ENCODE measurements at places on chromosomes 4 and X. TPM values are rescaled to one million over a fixed set of nuclear protein-coding genes. Genes with fewer than 3 reads are reported as not detected.

GRCh38 chrX:111376897-111377578 is 35.0 kb downstream of the DCX start:
- no peaks in the 10 kb centered on the region for H3K27me3 ChIP-seq
- no peak overlapping the region for H3K27ac ChIP-seq
- no peaks in the 10 kb centered on the region for H3K4me1 ChIP-seq
- no peak overlapping the region for H3K4me3 ChIP-seq
- no peak for DNase-seq
- H3K36me3 ChIP-seq: no peaks in the 10 kb centered on the region

DNA sequence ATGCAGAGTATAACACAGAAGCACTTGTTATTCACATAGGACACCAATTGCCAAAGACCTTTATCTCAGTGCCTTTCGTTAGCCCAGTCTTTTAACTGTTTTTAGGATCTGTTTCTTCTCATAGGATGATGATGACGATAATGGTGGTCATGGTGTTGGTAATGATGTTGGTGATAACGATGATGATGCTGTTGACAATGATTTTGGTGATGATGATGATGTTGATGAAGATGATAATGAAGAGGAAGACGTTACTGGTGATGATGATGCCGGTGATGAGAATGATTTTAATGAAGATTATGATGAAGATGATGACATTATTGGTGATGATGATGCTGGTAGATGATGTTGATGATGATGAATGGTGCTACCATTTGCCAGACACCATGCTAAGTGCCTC is 29.8 kb downstream of the LDB2 start:
- H3K27me3 ChIP-seq: no peaks in the 10 kb centered on the region
- no peaks in the 10 kb centered on the region for H3K36me3 ChIP-seq
- H3K27ac ChIP-seq: no peak overlapping the region
- DNase-seq: no peak
- H3K4me1 ChIP-seq: no peaks in the 10 kb centered on the region
- no peak overlapping the region for H3K4me3 ChIP-seq

DNA sequence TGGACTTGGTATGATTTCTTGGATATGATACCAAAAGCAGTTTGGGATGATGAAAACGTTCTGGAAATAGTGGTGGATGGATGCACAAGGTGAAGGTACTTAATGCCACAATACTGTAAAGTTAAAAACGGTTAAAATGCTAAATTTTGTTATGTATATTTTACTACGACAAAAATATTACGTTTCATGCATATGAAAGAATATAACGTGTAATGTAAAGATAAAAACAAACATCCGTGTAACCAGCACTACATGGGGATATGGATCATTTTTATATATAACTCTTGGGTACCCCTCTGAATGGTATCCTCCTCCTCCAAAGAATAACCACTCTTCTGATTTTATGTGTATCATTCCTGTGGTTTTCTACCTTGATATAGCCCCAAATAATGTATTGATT is 862 bp upstream of the CENPU start:
- H3K4me3 ChIP-seq: peak overlapping the region; percentile 81
- no peak overlapping the region for H3K27ac ChIP-seq
- peaks cover 11% of the 10 kb centered on the region for H3K4me1 ChIP-seq
- H3K27me3 ChIP-seq: no peaks in the 10 kb centered on the region
- H3K36me3 ChIP-seq: no peaks in the 10 kb centered on the region

GRCh38 chr4:42954963-42955669 is 62.6 kb downstream of the GRXCR1 start:
- H3K4me3 ChIP-seq: no peak overlapping the region
- H3K27me3 ChIP-seq: no peaks in the 10 kb centered on the region
- H3K4me1 ChIP-seq: no peaks in the 10 kb centered on the region
- no peaks in the 10 kb centered on the region for H3K36me3 ChIP-seq
- DNase-seq: no peak

- peaks cover 49% of the 10 kb centered on the region for H3K36me3 ChIP-seq
- no peak overlapping the region for H3K27ac ChIP-seq
- H3K4me3 ChIP-seq: no peak overlapping the region
- DNase-seq: no peak
- H3K4me1 ChIP-seq: no peaks in the 10 kb centered on the region
These were observed 38.1 kb downstream of the EIF4E start for GRCh38 chr4:98890702-98891455.

DNA sequence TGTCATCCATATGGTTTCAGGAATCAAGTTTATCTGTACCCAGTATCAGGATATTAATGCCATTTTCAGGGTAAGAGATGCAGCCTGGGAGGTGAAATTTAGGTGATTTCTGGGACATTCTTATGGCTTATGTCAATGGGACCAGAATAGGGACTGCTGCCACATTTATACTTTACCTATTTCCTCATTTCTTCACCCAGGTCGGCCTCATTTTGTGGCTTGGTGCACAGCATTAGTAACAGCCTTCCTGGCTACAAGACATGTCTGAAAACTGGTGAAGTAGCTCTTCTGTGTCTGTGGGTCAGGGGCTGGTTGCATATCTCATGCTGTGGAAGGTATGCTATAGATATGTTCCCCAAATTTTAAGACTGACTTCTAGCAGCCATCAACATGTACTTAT is 284.8 kb downstream of the AFF2 start:
- H3K4me3 ChIP-seq: no peak overlapping the region
- DNase-seq: no peak
- H3K4me1 ChIP-seq: no peaks in the 10 kb centered on the region
- H3K27ac ChIP-seq: no peak overlapping the region
- H3K27me3 ChIP-seq: no peaks in the 10 kb centered on the region

DNA sequence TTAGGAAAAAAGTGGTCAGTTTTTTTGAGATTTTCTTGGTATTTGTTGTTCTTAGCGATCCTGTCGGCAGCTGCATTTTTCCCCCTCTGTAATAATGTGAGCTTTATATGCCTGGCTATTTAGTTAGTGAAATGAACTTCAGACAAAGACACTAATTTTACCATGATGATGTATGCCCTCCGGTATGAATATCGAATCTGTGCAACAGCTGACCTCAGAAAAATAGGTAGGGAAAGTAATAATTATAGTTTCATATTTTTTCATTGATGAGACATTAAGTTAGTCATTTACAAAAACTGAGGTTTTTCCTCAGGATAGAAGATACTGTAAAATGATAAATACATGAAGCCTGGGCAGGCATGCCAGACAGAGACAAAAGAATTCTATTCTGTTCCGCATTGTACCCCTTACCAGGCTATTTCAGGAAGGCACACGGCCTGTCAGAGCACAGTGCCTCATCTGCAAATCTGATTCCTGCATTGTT is 155.8 kb downstream of the SHROOM3 start:
- peak overlapping the region; percentile 73 for H3K27ac ChIP-seq
- no peak for DNase-seq
- H3K27me3 ChIP-seq: no peaks in the 10 kb centered on the region
- H3K4me1 ChIP-seq: peaks cover 46% of the 10 kb centered on the region

GRCh38 chr4:70337886-70338420 is 3.2 kb downstream of the CABS1 start:
- H3K27me3 ChIP-seq: no peaks in the 10 kb centered on the region
- no peak for DNase-seq
- H3K4me3 ChIP-seq: no peak overlapping the region

GRCh38 chrX:2954541-2954940 is 25.4 kb upstream of the ARSD start:
- no peaks in the 10 kb centered on the region for H3K27me3 ChIP-seq
- no peak overlapping the region for H3K27ac ChIP-seq
- H3K4me3 ChIP-seq: no peak overlapping the region

DNA sequence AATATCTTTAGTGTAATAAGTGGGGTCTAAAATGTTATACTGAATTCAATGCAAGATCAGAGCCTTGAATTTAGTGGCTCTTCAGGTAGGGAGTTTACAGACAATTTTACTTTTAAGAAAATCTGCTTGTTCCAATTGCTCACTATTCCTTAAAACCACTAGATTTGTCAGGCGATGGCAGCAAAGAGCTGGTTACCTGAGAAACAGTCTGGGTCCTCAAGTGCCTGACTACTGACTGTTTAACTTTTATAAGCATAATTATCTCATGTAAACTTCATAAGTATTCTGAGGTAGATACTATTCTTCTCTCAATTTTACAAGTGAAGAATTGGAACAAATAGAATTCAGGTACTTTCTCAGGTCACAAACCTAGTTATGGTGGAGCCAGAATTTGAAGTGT is 84.3 kb downstream of the RRAGB start:
- H3K27ac ChIP-seq: no peak overlapping the region
- no peaks in the 10 kb centered on the region for H3K36me3 ChIP-seq
- no peaks in the 10 kb centered on the region for H3K27me3 ChIP-seq

GRCh38 chrX:1725472-1725871 is 110.6 kb downstream of the ASMT start:
- no peaks in the 10 kb centered on the region for H3K36me3 ChIP-seq
- no peak for DNase-seq
- H3K27ac ChIP-seq: no peak overlapping the region
- H3K4me3 ChIP-seq: no peak overlapping the region
- H3K4me1 ChIP-seq: no peaks in the 10 kb centered on the region

GRCh38 chrX:146056511-146057081 is 239.0 kb downstream of the SLITRK2 start:
- H3K36me3 ChIP-seq: no peaks in the 10 kb centered on the region
- H3K4me3 ChIP-seq: no peak overlapping the region
- no peaks in the 10 kb centered on the region for H3K4me1 ChIP-seq

DNA sequence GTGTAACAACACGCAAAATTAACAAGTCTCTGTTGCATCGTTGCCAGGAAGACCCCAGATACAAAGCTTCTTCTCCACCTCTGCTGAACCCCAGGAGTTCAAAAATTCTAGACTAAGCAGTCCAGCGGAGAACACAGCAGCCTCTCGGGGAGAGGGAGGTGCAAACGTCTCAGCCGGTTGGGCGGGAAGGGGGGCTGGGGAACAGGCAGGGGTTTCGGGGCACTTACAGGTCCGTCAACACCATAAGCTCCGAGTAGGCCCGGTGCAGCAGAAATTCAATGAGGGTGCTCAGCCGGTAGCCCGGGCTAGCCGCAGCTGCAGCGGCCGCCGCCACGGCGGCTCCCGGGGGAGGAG is 394 bp downstream of the MED14 start:
- H3K4me3 ChIP-seq: peak overlapping the region; percentile 72
- peaks cover 43% of the 10 kb centered on the region for H3K4me1 ChIP-seq
- no peaks in the 10 kb centered on the region for H3K27me3 ChIP-seq
- no peaks in the 10 kb centered on the region for H3K36me3 ChIP-seq

- DNase-seq: no peak
- no peaks in the 10 kb centered on the region for H3K36me3 ChIP-seq
- no peak overlapping the region for H3K27ac ChIP-seq
- peaks cover 8% of the 10 kb centered on the region for H3K4me1 ChIP-seq
- H3K27me3 ChIP-seq: no peaks in the 10 kb centered on the region
- H3K4me3 ChIP-seq: no peak overlapping the region
These were observed 326.8 kb downstream of the RAPGEF2 start for GRCh38 chr4:159429693-159430035.

DNA sequence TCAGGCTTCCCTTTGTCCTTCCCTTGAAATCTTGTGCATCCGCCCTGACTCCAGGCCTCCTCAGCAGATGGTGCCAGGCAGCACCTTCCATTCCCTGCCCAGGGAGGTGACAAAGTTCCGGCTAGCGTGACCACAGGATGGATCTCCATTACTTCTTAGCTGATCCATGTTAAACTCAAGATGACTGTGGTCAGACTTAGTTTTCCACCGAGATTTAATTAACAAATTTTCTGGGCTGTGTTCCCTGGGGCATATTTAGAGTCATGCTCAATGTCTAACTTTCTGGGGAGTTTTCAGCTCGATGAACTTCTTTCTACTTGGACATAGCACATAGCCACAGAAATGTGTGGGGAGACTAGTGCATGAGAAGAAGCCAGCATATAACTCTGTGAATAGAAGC is 215.1 kb upstream of the SFRP2 start:
- no peaks in the 10 kb centered on the region for H3K27me3 ChIP-seq
- no peak for DNase-seq
- H3K4me3 ChIP-seq: no peak overlapping the region
- H3K4me1 ChIP-seq: peaks cover 32% of the 10 kb centered on the region
- H3K36me3 ChIP-seq: no peaks in the 10 kb centered on the region
- peak overlapping the region; percentile 84 for H3K27ac ChIP-seq

DNA sequence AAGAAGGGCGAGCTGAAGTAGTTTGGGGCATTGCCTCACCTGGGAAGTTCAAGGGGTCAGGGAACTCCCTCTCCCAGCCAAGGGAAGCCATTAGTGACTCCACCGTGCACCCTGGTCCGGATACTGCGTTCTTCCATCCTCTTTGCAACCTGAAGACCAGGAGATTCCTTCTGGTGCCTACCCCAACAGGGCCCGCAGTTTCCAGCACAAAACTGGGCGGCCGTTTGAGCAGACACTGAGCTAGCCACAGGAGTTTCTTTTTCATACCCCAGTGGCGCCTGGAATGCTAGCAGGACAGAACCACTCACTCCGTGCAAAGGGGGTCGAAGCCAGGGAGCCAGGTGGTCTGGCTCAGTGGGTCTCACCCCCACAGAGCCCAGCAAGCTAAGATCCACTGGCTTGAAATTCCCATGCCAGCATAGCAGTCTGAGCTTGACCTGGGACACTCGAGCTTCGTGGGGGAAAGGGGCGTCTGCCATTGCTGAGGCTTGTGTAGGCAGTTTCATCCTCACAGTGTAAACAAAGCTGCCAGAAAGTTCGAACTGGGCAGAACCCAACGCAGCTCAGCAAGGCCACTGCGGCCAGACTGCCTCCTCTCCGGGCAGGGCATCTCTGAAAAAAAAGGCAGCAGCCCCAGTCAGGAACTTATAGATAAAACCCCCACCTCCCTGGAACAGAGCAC is 1039.4 kb upstream of the IGFBP7 start:
- H3K4me1 ChIP-seq: no peaks in the 10 kb centered on the region
- no peak overlapping the region for H3K4me3 ChIP-seq
- H3K27ac ChIP-seq: no peak overlapping the region
- no peak for DNase-seq

DNA sequence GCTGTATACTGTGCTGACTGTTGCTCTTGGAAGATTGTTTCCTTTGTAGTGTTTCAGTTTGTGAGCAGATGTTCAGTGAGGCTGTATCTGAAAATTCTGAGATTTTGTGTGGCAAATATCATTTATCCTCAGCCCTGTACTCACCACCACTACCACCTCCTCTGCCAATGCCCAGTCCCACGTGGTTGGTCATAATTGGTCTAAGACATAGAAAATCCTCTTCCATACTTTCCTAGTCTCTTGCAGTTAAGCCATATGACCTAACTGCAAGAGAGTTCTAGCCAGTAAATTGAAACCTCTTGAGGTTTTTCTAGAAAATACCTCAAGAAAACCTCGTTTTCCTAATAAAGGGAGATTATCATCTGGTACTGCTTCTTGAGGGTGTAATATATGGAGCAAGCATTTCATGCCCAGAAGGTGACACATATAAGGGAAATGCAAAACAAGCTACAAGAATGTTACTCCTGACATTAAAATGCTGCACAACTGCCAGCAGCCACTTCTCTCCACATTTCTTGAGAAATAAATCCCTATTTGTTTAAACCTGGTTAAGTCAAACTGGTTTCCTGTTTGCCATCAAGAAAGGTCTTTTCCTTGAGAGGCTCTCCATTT is 32.8 kb downstream of the ABCE1 start:
- DNase-seq: no peak
- H3K4me1 ChIP-seq: no peaks in the 10 kb centered on the region
- H3K4me3 ChIP-seq: no peak overlapping the region
- no peak overlapping the region for H3K27ac ChIP-seq
- H3K36me3 ChIP-seq: peaks cover 14% of the 10 kb centered on the region

Gene S100P
- not detected for total RNA-seq

Gene CRMP1
- 3.0 TPM for total RNA-seq

Gene SMR3A
- total RNA-seq: not detected

Gene ADAM29
- not detected for total RNA-seq

Gene HEPH
- 84.9 TPM for total RNA-seq

Gene SSX4
- not detected for total RNA-seq

Gene TRIM75
- not detected for total RNA-seq

Gene GPR173
- 2.8 TPM for total RNA-seq

Gene YTHDC1
- total RNA-seq: 55.4 TPM
